ENCODE measurements at places on chromosomes 2 and 18. TPM values are rescaled to one million over a fixed set of nuclear protein-coding genes. Genes with fewer than 3 reads are reported as not detected.

The GKN1 gene
- not detected for total RNA-seq

The HJURP gene
- 58.5 TPM for total RNA-seq

The IL36B gene
- not detected for total RNA-seq

- DNase-seq, result no peak
Measured at GRCh38 chr18:647304-647703, 10.1 kb upstream of the TYMS start.

- DNase-seq, result no peak
Measured at GRCh38 chr2:20452551-20452950, 5.7 kb downstream of the RHOB start.

DNA sequence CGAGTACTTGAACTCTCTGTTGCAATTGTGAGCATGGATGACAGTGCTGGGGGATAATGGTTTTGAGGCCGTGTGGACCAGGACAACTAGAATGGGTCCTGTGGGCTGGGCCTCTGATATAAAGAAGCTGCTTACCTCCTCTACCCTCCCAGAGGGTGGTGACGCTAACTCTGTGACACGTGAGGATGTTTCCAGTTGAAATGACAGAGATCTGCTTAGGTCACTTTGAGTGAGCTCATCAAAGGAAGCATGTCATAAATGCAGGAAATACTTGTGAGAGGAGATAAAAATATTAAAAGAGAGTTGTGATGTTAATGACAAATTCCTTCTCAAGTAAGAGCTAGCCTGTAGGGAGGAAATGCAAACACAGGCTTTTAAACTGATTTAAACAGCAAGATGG is 16.4 kb downstream of the RMC1 start:
- no peak for DNase-seq

- no peak for DNase-seq
Measured at GRCh38 chr2:176597916-176598315, 328.7 kb downstream of the MTX2 start.

- DNase-seq, result no peak
Measured at GRCh38 chr2:240441326-240441992, 6.0 kb downstream of the GPC1 start.

- no peak for DNase-seq
Measured at GRCh38 chr2:15830937-15831549, 109.3 kb upstream of the MYCN start.

DNA sequence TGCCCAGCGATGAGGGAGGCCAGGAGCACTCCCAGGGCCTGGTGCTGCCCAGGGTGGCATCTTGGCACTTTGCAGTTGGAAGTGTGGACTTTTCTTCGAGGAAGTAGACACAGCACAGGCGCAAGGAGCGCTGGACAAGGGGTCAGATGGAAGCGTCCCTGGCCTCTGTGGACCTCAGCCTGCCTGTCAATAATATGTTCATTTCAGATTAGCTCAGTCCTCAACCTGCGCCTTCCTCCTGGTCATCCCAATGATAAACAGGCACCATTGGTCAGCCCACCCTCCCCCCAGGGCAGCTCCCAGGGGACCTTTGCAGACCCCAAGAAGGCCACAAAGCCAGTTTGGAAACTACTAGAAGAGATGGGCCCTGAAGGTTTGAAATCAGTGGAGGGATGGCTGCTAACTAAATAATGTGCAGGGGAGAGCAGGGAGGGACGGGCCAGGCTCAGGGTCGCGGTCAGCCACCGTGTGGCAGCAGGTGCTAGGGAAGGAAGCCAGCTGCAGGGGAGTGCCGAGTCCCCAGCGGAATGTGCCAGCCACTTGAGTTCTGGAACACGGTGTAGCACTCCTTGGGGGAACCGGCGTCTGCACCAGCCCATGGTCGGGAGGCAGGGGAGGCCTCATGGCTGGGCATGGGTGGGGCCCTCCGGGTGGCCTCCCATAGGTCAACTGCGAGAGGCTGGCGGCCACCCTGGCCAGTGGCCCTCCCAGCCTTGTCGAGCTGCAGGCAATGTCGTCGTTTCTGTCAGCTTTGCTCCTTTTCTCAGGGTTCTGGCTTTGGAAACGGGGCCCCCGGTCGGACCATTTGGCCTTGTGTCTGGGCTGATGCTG is 59.9 kb downstream of the ADI1 start:
- DNase-seq, result no peak

- no peak for DNase-seq
Measured at GRCh38 chr2:145596416-145596815, 1076.5 kb upstream of the ZEB2 start.

DNA sequence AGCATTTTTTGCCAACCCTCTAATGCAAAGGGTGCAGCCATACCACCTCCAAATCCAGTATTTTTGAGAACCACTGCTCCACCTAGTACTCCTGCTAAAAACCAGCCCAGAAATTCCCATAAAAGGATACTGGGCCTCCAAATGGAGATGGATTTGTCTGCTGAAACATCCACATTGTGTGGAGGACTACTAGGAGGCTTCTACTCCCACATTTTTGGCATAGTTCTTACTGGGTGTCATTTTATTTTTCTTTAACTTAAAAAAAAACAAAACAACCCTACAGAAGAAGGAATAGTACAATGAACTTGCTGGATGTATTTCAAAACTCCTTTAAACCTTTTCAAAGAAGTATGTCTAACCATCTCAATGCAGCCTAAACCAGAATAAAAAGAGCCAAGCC is 219.2 kb downstream of the SRBD1 start:
- DNase-seq, result no peak

- DNase-seq, result no peak
Measured at GRCh38 chr2:185854885-185855284, 116.3 kb downstream of the FSIP2 start.

GRCh38 chr2:151576080-151576479 is 158.2 kb downstream of the NEB start:
- DNase-seq, result no peak

- no peak for DNase-seq
Measured at GRCh38 chr2:67013821-67014220, 383.3 kb upstream of the ETAA1 start.

DNA sequence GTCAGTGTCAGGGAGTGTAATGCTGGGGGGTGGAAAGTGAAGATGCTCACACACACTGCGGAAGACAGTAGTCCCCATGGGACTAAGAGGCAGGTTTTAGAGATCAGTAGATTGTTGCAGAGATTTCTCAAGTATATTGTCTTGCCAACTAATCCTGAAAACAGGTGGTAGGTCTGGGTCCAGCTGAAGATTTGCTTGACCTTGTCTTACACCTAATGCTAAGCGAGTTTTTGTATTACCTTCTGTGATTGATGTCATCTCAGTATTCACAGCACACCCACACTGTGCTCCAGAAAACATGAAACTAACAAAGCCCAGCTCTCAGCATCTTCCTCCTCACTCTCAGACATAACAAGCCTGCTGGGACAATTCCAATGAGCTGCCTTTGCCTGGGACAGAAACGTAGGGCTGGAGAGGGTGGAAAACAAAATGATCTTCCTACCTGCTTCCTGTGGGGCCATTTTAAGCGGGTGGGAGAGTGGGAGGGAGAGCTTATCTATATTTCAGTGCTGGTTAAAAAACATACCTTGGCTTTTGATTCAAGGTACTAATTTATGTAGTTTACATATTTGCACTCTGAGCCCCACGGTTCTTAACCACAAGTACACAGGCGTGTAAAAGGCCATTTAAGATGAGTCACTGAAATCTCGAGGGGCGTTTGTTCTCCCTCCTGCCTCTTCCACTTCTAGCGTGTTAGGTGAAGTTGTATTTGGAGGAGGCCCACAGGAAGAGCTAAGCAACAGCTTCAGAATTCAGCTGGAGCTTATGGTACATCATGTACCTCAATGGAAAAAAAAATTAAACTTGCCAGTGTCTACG is 23.1 kb upstream of the RBMS1 start:
- DNase-seq, result no peak

- no peak for DNase-seq
Measured at GRCh38 chr18:59142274-59142673, 2.6 kb downstream of the SEC11C start.

DNA sequence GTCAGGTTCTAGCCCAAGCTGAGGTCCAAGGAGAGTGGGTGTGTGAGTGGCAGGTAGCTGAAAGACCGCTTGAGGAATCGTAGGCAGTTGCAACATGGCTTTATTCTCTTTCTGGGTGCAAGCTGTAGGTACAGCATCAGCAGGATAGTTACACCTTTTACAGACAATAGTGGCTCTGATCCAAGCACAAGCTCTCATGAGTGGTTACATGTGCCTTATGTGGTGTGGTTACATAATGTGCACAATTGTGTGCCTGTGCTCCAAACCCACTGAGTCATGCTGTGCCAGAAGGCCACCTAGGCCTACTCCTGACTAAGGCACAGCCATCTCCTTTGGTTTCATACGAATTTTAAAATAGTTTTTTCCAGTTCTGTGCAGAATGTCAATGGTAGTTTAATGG is 227.6 kb downstream of the SATB2 start:
- DNase-seq, result no peak

DNA sequence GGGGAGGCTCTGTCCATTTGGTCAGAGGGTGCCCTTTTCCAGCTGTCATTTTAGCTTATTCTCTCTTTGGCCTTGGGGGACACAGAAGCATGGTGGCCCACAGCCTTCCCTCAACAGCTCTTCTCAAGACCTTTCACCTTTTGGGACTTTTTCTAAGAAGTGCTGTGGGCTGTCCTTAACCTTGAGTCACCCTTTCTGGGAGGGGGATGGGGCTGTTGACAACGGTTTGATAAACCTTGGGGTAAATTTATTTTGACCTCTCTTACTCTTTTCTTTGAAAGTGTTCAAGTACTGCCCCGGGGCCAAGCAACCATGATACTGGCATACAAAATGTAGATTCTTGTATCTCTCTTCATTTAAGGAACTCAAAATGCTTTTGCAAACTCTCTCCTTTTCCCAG is 13.7 kb downstream of the IGFBP5 start:
- no peak for DNase-seq

DNA sequence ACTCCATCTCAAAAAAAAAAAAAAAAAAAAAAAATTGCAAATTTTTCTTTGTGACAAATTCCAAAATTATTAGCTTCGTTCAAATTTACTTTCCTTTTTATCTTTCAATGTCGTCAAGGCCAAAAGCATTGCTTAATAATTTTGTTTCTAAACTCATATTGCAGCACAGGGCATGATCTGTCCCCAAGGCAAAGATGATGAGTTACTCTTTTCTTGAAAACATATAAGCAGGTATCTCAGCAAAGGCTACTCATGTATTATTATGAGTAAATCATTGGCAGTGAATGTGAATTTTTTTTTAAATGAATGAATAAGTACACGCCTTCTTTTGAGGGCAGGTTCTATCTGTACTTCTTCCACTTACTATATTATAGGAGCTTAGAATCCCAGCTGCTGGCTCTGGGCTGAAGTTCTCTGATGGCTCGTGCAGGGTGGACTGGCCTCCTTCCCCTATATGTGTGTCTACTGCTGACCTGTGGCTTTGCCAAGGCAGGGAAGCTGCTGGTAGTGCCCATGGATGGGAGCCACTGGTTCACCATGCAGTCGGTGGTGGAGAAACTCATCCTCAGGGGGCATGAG is at the start of gene UGT1A7:
TSS of gene UGT1A7 (plus strand) at position 381 of the 579 bp plus-strand sequence. CDS start at position 418, 37 bp downstream.
- no peak for DNase-seq

Data from Calu3 (cell line).